ENCODE measurements at places on chromosomes 7 and 10.

DNA sequence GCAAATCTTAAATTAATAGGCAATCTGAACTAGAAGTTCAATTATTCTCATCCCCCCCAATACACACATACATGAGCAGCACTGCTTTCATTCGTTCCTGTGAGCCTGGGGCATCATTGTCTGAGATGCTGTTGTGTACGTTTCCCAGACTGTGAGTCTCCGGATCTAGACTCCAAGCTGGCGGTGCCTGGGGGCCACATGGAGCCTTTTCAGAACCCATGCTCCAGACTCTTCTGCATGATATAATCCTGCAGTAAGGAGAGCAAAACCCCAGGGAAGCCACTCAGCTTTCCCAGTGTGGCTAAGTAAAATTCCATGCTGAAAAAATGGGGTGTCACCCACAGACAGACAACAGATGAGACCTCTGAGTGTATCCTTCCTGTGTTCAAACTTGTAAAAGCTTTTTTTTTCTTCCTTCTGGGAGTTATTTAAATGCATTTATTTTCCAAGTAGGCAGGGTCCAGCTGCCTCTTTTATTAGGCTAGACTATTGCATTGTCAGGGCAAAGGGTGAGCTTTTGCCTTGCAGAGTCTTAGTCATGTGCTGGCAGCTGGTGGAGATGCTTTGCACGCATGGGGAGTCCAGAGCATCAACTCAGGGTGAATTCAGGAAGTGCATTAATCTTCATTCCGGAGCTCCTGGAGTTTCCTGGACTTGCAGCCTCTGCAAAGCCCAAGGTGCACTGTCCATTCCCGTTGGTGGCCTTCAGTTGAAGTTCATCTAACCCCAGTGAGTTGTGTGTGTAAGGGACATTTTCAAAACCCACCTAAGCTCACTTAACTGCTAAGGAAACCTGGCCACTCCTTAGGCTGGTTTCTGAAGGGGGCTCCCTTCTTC lies 185.7 kb upstream of the ADO start:
- DNase-seq: no peak

GRCh38 chr7:101549734-101550133 lies 79.4 kb downstream of the MYL10 start:
- DNase-seq: no peak

GRCh38 chr7:26991796-26992195 lies 104.0 kb downstream of the HOXA1 start:
- no peak for DNase-seq

- no peak for DNase-seq
Observed at GRCh38 chr7:20799566-20800366, 13.1 kb upstream of the SP8 start.

DNA sequence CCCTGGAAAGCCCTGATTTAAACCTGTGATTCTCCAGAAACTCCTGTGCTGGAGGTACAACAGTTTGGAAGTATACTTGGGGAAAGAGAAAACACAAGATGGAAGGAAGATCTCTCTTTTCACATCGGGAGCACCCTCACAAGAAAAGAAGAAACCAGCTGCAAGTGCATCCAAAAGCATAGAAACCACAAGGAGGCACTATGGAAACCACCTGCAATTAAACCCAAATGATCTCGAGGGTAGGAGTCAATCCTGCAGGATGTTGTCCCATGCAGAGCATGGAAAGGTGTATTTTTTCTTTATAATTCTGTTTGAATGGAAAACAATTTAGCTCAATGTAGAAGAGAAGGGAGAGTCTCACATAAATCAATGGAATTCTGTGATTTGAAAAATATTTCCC lies 210.5 kb downstream of the TWIST1 start:
- DNase-seq: no peak

DNA sequence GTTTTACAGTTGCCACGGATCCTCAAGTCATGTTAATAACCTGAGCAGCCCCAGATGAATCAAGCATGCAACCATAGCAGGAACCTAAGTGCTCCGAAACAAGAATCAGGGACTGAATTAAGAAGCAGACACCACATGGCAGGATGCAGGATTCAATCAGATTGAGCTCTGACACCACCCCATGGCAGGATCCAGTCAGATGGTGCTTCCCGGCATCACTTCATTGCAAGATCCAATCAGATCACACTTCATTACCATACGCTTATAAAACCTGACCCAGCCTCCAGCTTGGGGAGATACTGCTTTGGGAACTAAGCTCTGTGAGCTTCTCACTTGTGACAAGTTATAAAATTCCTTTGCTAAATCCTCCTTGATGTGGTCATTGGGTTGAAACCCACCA lies 55.3 kb downstream of the ABCB4 start:
- DNase-seq: no peak

GRCh38 chr7:99737726-99738125 lies 2.7 kb upstream of the CYP3A7 start:
- DNase-seq: no peak

Data from stimulated activated CD8-positive, alpha-beta memory T cell treated with anti-CD3 and anti-CD28 coated beads, Interleukin-4, amount 100 ng/mL, for 24 hours (primary cell).